Esophagus muscularis mucosa (tissue), 4 donors: ENCODE measurements at places on chromosomes 7 and 10. TPM values are rescaled to one million over a fixed set of nuclear protein-coding genes. Genes with fewer than 3 reads are reported as not detected.

DNA sequence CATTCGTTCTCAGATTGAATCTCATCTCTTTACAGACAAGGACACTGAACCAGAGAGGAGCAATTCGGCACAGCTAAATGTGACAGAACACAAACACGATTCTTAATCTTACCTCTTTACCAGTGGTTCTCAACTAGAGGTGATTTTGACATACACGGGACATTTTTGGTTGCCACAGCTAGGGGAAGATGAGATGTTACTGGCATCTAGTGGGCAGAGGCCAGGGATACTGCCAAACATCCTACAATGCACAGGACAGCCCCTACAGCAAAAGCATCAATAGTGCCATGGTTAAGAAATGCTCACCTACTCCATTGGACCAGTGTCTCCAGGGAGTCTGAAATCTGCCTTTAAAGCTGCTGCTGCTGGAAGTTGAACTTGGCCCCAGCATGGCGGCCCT, 27.3 kb downstream of the PDE1C start:
- DNase-seq = no peak
- no peaks in the 10 kb centered on the region for H3K27me3 ChIP-seq
- H3K36me3 ChIP-seq = no peaks in the 10 kb centered on the region
- no peak overlapping the region for H3K4me3 ChIP-seq
- H3K4me1 ChIP-seq = peaks cover 26% of the 10 kb centered on the region

DNA sequence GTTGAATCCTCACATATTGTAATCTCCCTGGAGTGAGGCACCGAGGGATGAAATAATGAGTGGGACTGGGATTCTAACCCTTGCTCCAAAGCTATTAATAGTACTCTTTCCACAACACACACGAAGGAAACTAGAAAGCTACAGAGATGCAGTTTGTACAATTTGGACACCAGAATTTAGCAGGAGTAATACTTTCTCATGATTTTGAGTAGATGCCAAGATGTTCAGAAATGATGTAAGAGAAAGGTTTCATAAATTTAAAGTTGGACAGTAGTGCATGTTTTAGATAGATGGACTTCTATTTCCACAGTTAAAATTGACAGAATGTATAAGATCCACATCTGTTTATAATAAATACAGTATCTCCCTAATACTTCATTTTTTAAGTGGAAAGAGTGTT, 46.5 kb downstream of the PRR15 start:
- no peaks in the 10 kb centered on the region for H3K36me3 ChIP-seq
- no peak overlapping the region for H3K4me3 ChIP-seq
- H3K27ac ChIP-seq = no peak overlapping the region
- DNase-seq = no peak
- no peaks in the 10 kb centered on the region for H3K27me3 ChIP-seq

DNA sequence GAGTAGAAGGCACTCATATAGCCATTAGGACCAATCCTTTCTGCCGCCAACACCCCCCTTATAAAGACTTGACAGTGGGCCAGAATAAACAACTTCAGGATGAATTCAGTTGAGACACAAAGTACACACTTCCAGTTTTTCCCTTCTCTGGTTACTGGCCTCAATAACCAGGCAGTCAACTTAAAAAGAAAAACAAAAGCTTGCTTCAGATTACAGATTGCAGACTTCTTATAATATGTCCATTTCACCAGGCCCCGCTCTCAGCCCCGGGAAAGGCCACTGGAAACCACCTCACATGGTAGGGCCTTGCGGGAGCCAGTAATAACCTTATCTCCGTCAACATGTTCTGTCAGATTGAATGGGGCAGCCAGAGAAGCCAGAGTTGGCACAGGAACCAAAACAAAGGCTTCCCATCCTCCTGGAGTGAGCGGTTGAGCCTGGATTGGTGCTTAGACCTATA, 108.8 kb downstream of the EGFR start:
- peak; percentile 91 for DNase-seq
- no peak overlapping the region for H3K4me3 ChIP-seq
- H3K27ac ChIP-seq = peak overlapping the region; percentile 94
- peaks cover 84% of the 10 kb centered on the region for H3K4me1 ChIP-seq
- H3K27me3 ChIP-seq = no peaks in the 10 kb centered on the region

GRCh38 chr7:13933091-13933490, 56.4 kb downstream of the ETV1 start:
- no peaks in the 10 kb centered on the region for H3K36me3 ChIP-seq
- no peak overlapping the region for H3K4me3 ChIP-seq

GRCh38 chr10:103433858-103434257, 18.3 kb downstream of the CALHM2 start:
- no peak overlapping the region for H3K4me3 ChIP-seq
- H3K27ac ChIP-seq = no peak overlapping the region
- H3K4me1 ChIP-seq = no peaks in the 10 kb centered on the region
- no peak for DNase-seq
- H3K36me3 ChIP-seq = peaks cover 74% of the 10 kb centered on the region

Gene CALHM3
- total RNA-seq = not detected

Gene LIPM
- not detected for total RNA-seq
